ENCODE measurements at places on chromosomes 2 and 18.

DNA sequence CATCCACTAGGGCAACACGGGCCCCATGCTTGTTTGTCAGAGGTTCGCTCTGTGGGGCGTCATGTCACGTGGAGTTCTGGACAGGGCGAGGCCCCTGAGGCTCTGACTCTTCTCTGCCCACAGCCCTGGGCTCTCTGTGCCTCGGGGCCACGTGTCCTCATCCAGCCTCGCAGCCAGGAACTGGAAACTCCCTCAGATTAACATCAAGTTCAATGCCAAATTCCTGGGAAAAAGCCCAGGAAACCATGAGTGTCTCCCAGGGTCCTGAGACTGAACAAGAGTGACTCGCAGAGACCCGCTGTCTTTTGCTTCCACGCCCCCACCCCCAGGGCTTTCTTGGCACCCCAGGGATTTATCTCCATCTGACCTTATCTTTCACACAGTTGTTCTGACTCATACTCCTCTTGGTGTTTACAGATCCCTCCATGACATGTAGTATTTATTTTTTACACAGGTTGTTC lies 174.0 kb upstream of the PIEZO2 start:
- DNase-seq = peak; percentile 98

GRCh38 chr18:70279470-70279869 lies 9.4 kb upstream of the SOCS6 start:
- peak; percentile 44 for DNase-seq

DNA sequence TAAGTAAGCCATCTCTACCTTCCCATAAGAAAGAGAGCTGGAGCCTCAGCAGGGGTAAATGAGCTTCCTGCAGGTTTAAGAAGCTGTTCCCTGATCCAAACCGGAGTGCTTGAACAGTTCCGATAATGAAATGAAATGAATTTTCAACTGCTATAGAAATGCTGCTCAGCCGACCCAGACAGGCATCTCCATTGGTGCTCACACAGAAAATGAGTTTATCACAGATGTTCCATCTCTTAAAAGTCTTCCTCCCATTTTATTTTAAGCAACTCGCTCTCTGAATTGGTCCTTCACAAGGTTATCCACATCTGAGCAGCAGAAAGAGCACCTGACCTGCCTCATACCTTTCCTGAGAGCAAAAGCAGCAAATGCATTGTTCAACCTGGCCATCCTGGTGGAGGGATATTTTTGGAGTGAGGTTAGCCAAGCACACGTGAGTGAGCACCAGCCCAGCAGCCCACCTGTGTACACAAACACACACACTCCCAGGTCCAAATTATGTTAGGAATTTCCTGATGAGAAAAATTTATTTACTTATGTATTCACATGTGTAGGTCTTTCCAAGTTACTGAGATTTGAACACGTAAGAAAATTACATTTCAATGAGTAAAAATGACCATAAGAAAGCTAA lies 42.2 kb upstream of the CCDC68 start:
- no peak for DNase-seq

- no peak for DNase-seq
These were observed 123.8 kb downstream of the ERBB4 start for GRCh38 chr2:212414767-212415211.

GRCh38 chr2:95012881-95013550 lies 12.5 kb upstream of the MAL start:
- peak; percentile 25 for DNase-seq

DNA sequence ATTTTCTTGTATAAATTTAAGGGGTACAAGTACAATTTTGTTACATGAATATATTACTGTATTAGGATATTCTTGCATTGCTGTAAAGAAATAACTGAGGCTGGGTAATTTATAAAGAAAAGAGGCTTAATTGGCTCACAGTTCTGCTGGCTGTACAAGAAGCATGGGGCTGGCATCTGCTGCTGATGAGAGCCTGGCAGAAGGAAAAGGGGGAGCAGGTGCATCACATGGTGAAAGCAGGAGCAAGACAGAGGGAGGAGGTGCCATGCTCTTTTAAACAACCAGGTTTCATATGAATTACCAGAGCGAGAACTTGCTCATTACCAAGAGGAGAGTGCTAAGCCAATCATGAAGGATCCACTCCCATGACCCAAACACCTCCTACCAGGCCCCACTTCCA lies 399.5 kb upstream of the RAB6C start:
- DNase-seq = no peak

- DNase-seq = no peak
These were observed 13.7 kb upstream of the TEX261 start for GRCh38 chr2:71008342-71008741.

- DNase-seq = peak; percentile 16
These were observed 721 bp downstream of the MCEE start for GRCh38 chr2:71129114-71129901.

- no peak for DNase-seq
These were observed 2.6 kb downstream of the THADA start for GRCh38 chr2:43593254-43593653.

DNA sequence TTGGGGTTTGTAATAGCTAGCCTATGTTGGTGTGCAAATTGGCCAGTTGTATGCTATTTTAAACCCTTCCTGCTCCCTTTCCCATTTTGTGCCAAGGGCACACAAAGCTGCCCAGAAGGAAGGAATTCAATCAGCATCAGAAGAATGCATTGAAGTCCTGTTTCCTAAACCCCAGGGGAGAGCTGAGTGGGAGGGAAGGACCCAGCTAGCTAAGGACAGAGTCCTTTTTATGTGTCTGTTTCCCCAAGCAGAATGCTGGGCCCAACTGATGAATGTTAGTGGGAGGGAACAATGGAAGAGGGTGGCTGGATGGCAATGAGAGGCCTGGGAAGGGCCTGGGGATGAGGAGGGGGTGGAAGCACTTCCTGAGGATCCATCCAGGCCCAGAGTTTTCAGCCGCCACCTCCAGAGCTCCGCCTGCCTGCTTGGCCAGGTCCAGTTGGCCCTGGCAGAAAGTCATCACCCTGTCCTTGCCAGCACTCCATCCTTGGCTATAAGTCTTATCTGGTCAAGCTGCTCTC lies 32.7 kb downstream of the MEX3C start:
- DNase-seq = no peak

DNA sequence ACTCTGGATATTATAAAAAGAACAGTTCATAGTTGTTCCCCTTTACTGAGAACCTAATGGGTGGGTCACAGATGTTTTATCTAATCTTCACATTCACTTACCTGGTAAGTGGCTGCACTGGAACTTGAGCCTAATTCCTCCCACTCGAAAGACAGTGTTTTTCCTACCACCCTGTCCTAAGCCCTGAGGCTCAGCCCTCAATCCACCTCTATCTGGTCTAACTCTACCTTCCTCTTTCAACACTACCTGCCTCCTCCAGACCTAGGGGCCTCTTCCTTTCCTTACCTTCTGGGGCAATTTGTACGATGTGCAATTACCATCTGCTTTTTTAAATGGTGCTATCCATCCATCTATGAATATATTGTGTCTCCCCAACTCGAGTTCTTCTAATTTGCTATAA lies 9.7 kb upstream of the KIF3C start:
- DNase-seq = no peak

- DNase-seq = peak; percentile 55
These were observed 168.5 kb downstream of the DPP4 start for GRCh38 chr2:161905389-161906046.

- DNase-seq = peak; percentile 7
These were observed 6.7 kb upstream of the ACAA2 start for GRCh38 chr18:49819823-49820671.
